ENCODE measurements at places on chromosomes 4 and X.

GRCh38 chrX:110321081-110321480 lies 3.2 kb upstream of the AMMECR1 start:
- no peak for DNase-seq

DNA sequence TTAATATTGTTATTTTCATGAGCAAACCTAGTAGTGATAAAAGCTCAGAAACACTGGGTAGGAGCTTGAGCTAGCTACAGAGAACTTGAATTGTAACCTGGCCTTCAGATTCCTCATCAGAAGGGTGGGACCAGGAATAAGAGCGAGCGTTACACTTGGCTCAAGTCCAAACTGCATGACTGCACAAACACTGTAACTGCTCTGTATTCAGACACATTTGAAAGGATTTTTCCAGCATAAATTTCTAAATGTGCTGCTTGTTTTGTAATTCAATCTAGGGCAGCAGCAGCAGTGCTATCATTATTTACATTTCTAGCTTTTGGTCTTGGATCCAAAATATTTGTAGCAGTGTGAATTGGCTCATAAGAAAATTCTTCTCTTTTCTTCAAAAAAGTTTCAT lies 133.0 kb upstream of the TMLHE start:
- DNase-seq = no peak

GRCh38 chr4:151276787-151277562 lies at the start of gene PRSS48:
PRSS48 (plus strand) TSS chr4:151277161; CDS start chr4:151277173, 12 bp downstream.
- peak; percentile 31 for DNase-seq

GRCh38 chrX:116272322-116272721 lies 101.8 kb downstream of the AGTR2 start:
- DNase-seq = no peak

Data from right kidney (tissue), 9 donors.